Coronary artery (tissue), 2 donors: ENCODE measurements at places on chromosomes 7 and 10.
A peak's percentile ranks its signal among the peaks of the same experiment; 100 is the strongest.

DNA sequence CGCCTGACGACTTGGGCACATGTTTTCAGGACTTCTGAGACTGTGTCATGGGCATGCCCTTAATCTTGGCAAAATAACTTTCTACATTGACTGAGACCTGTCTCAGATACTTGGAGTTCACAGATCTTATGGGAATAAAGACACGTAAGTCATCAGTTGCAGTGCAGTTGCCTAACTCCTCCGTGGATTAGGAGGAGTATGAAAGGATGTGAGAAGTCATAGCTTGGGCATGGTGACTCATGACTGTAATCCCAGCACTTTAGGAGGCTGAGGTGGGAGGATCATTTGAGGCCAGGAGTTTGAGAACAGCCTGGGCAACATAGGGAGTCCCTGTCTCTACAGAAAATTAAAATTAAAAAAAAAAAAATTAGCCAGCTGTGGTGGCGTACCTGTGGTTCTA is 49.6 kb downstream of the EXOC6 start:
- no peak for DNase-seq

DNA sequence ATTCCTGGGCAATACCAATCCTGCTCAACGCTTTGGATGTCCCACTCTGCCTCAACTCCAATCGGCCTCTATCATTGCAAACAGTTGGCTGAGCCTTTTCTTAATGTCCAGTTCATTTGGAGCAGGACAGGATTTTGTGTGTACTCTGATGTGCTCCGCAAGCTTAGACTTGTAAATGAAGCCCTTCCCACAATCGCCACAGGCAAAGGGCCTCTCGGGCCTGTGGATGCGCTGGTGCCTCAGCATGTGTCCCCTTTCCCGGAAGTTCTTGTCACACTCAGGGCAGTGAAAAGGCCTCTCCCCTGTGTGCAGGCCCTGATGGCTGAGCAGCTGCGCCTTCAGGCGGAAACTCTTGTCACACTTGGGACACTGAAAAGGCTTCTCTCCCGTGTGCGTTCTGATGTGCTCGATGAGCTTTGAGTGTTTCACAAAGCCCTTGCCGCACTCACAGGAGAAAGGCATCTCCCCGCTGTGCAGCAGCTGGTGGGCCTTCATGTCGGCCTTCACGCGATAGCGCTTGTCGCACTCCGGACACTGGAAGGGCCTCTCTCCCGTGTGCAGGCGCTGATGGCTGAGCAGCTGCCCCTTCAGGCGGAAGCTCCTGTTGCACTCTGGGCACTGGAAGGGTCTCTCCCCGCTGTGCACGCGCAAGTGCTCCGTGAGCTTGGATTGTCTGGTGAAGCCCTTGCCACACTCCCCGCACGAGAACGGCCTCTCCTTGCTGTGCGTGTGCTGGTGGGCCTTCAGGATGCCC is 20.0 kb downstream of the ZNF786 start:
- no peak for DNase-seq

- no peak for DNase-seq
Measured at GRCh38 chr7:155346285-155346684, 48.6 kb downstream of the INSIG1 start.

- no peak for DNase-seq
Measured at GRCh38 chr10:25839683-25840082, 94.3 kb upstream of the MYO3A start.

- no peak for DNase-seq
Measured at GRCh38 chr10:79507440-79508167, 4.7 kb upstream of the EIF5AL1 start.

- no peak for DNase-seq
Measured at GRCh38 chr7:1716263-1717094, 46.4 kb downstream of the ELFN1 start.

GRCh38 chr10:103835096-103836050 is 20.0 kb downstream of the SH3PXD2A start:
- DNase-seq, result peak; percentile 93

DNA sequence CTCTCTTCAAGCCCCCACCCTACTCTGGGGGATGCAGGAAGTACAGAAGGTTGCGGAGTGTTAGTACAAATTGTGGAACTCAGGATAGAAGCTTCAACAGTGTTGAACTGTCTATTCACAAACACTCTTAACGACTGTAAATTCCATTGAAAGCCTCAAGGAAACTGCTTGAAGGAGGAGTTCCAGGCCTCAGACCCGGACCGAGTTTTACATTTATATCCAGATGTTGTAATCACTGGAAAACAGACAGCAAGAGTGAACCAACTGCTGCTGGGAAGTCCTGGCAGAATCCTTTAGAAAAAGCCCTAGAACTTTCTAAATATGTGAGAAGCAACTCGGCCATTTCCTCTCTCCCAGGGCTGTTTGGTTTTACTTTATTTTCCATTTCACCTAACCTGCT is 84.1 kb upstream of the LRRC18 start:
- no peak for DNase-seq

GRCh38 chr7:115054478-115055065 is 132.7 kb downstream of the MDFIC start:
- no peak for DNase-seq
